DMS 273 treated with DMSO at 0.1 percent for 48 hours (cell line): ENCODE measurements at places on chromosomes 4 and X.

GRCh38 chr4:100591161-100591876, 73.5 kb upstream of the EMCN start:
- DNase-seq: peak; percentile 19

DNA sequence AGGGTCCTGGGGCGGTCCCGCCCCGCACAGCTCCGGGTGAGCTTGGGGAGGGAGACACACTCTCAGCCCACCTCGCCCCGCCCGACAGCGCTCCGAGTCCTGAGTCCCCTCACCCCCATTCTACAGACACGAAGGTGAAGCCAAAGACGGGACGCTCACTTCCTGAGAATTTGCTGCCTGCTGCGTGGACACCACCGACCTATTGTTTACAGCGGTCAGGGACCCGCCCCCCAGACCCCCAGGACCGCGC, 796 bp upstream of the ZNF141 start:
- DNase-seq: no peak

GRCh38 chr4:159141193-159141592, 38.3 kb downstream of the RAPGEF2 start:
- DNase-seq: no peak

- DNase-seq: no peak
These were observed 62.9 kb downstream of the NELFA start for GRCh38 chr4:1945912-1946311.

DNA sequence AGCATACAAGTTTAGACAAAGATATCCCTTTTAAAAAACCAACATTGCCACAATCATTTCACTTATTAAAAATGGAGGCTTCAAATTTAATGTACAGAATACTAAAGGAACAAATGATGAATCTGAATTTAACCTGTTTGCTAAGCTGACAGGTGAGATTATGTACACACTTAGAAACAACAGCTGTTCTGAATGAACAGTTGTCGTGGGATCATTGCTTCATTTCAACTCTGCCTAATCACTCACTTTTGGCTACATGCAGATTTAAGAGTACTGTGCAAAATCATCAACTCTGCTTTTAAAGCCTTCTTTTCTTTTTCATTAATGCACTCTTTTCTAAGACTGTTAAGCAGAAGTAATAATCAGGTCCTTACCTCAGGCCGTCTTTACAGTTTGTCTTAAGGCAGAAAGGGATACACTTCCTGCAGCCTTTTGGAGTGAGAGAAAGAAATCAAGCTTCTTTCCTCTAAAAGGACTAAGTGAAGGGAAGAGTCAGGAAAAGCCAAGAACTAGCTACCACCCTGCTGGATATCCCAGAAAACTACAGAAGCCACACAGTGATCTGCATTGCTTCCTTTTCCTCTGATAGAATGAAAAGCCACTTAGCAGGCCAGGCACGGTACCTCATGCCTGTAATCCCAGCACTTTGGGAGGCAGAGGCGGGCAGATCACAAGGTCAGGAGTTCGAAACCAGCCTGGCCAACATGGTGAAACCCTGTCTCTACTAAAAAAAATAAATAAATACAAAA, 54.7 kb upstream of the NPNT start:
- DNase-seq: no peak

- no peak for DNase-seq
These were observed 11.0 kb upstream of the CYTL1 start for GRCh38 chr4:5030221-5030620.

- no peak for DNase-seq
These were observed 32.8 kb upstream of the CFAP299 start for GRCh38 chr4:80302616-80303223.

DNA sequence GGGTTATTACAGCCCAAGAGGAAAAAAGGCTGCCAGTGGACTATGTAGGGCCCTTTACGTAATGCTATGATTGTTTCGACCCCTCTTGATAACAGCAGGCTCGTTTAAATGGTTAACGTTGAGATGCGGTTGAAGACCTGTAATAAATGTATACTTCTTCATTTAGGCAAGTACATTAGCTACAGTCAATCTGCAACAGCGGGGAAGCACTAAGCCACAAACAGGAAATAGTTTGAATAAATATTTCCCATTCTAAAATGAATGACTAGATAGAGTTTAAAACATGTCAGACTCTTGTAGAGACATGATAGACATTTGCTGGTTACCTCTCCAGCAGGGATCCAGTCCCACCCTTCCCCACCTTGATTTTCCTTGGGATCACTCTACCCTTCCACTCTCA, 38.1 kb upstream of the STIM2 start:
- DNase-seq: no peak

GRCh38 chrX:110162867-110163266, 155.0 kb downstream of the AMMECR1 start:
- no peak for DNase-seq

DNA sequence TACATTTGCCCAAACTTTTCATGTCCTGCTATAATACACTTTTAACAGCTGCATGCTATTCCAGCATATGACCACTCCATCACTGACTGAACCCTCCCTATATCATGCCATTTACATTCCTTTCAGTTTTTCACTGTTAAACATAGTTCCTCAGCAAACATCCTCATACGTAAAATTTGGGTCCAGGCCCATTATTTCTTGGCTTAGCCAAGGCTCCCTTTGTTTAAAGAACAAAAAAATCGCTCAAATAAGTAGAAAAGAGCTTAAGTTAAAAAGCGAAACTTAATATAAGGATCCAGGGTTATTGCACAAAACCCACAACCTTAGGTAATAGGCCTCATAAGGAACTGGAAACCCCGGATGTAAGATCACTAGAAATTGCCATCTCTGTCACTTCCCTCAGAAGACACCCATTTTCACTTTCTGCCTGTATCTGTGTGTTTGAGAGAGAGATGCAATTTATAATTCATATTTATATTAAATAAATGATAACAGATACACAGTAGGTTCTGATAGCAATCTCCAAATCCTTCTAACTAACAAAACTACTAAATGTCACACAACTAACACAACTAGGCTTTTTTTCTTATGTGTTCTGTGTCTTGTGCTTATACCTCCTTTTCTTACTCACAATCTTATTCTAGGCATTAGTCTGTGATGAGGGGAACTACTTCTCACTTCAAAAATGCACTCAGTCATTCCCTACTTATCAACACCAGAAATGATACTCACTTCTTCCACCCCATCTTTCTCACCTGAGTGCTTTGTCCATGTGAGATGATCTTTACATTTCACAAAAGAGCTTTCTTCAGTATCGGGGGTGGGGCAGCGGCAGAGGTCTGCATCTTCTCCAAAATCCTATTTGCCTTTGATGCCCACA, 59.9 kb upstream of the FAM241A start:
- no peak for DNase-seq

- no peak for DNase-seq
These were observed 45.2 kb upstream of the DACH2 start for GRCh38 chrX:86103061-86103460.

GRCh38 chr4:150976478-150977118, 38.5 kb downstream of the LRBA start:
- no peak for DNase-seq
